Activated CD8-positive, alpha-beta T cell treated with anti-CD3 and anti-CD28 coated beads, Interleukin-2, amount 10 ng/mL, durations not matched to agents 7 days and 5 days (primary cell): ENCODE measurements at places on chromosomes 11 and 22. TPM values are rescaled to one million over a fixed set of nuclear protein-coding genes. Genes with fewer than 3 reads are reported as not detected.

- no peak for DNase-seq
Observed at GRCh38 chr11:44097821-44098220, 2.3 kb downstream of the EXT2 start.

C11orf42 gene
- not detected for total RNA-seq

DNAJC4 gene
- total RNA-seq = 38.0 TPM

DNA sequence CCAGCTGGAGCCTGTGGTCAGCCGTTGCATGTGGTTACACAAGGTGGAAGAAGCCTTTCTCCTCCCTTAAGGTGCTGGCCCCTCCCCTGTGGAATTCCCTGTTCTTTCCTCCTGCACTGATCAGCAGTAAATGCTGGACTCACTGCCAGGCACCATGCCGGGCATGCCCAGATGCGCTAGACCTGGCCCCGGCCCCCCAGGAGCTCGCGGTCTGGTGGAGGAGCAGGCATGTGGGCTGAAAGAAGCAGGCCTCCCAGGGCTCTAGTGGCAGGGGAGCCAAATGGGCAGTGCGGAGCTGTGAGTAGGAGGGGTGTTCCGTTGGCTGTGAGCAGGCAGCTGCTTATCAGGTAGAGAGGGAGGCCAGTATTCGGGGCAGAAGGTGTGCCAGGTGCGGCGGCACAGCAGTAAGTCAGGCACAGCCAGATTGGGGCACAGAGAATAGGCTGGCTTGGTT is 10.2 kb downstream of the DGKZ start:
- no peak for DNase-seq

CHRM1 gene
- not detected for total RNA-seq

GRCh38 chr22:37887584-37888378 is 18.3 kb upstream of the MICALL1 start:
- no peak for DNase-seq

ZBTB16 gene
- total RNA-seq = 16.4 TPM

GRCh38 chr11:84480131-84480530 is 1147.0 kb downstream of the DLG2 start:
- DNase-seq = no peak

GRCh38 chr22:32644252-32645100 is 157.0 kb upstream of the TIMP3 start:
- DNase-seq = peak; percentile 55

KRTAP5-8 gene
- total RNA-seq = not detected

- no peak for DNase-seq
Observed at GRCh38 chr11:62999649-63000048, 14.9 kb upstream of the SLC22A6 start.

- DNase-seq = no peak
Observed at GRCh38 chr11:60957188-60957587, 5.2 kb upstream of the SLC15A3 start.

DNA sequence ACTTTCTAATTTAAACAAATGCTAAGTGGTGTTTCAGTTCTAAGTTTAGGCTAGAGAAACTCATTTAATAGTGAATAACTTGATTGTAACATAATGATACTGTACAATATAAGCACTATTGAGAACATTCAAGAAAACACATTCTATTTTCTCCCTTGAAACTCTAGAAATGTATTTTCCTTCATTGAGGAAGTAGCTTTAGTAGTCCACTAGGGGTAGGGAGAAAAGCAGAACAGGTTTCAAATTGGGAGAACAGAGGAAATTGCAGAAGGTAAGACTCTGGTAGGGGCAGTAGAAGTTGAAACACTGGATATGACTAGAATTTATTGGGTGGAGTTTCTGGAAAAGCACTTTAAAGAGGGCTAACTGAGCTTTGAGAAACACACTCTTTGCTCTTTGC is 31.6 kb upstream of the MPPED2 start:
- DNase-seq = no peak

DNA sequence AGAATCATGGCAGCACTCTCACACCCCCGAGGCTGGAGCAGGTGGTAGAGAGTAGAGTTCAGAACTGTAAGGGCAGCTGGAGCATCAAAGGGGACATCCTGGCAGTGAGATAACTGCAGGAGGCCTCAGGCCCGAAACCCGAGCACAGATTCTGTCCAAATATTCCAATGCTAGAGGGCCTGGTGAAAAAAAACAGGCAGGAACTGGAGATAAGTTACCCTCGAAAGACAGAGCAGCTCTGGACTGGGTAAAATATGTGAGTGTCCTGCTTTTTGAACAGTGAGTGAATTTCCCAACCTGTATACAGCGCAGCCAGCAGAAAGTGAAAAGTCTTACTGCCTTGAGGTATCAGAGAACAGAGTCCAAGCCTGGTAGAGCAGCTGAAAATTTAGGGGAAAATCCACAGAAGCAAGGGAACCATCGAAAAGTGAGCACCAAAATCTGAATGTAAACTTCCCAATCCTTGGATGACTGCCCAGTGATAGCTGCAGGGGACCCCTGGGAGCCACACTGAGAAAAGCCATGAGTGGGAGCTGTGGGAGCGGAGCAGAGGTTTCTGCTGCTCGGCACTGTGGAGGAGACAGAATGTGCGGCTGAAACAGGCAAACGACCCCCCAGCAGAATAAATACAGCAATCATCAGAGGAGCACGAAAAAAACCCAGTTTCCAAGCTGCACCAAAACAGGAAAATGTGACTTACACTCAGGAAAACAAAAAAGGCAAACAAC is 50.6 kb downstream of the WNT11 start:
- DNase-seq = no peak

OR52A1 gene
- total RNA-seq = not detected

- no peak for DNase-seq
Observed at GRCh38 chr22:44055805-44056204, 31.7 kb downstream of the PARVB start.

DNA sequence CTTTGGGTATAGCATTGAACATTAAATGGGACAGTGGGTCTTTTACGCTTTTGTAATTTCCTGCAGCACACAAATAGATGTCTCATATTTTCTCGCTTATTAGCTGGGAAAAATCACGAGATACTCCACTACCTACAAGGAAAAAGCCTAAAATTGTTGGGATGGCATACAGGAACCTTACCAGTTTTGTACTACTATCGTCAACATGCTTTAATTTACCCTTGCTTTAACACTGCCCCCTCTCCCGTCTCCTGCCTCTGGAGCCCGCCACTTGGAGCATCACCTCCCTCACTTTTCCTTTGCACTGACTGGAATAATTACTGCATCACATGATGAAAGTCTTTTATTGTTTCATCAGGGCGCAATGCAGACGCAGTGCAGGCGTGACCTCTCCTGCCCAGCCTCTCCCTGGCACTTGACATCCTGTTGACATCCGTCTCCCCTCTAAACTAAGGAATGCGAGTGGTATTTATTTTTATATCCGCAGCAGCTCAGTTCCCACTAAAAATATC is 1.0 kb upstream of the FNBP4 start:
- DNase-seq = peak; percentile 40
